Adipose tissue (tissue), 3 donors: ENCODE measurements at places on chromosomes 11 and 22. TPM values are rescaled to one million over a fixed set of nuclear protein-coding genes. Genes with fewer than 3 reads are reported as not detected.

GRAP2 gene
- polyA plus RNA-seq = 2.1 TPM

CDHR5 gene
- polyA plus RNA-seq = 0.74 TPM

PIWIL4 gene
- 5.7 TPM for polyA plus RNA-seq

MRGPRX1 gene
- not detected for polyA plus RNA-seq

DDTL gene
- polyA plus RNA-seq = 3.1 TPM

KCNQ1 gene
- 9.6 TPM for polyA plus RNA-seq

DKK3 gene
- 4.5 TPM for polyA plus RNA-seq

NDUFS8 gene
- polyA plus RNA-seq = 240 TPM

C11orf86 gene
- polyA plus RNA-seq = 0.55 TPM

UPK3A gene
- not detected for polyA plus RNA-seq

MADD gene
- 12.1 TPM for polyA plus RNA-seq

CARD16 gene
- polyA plus RNA-seq = 3.3 TPM

OR8D4 gene
- polyA plus RNA-seq = not detected

CARD18 gene
- not detected for polyA plus RNA-seq

MAP6 gene
- polyA plus RNA-seq = 1.3 TPM
